ENCODE measurements at places on chromosomes 16 and 17. TPM values are rescaled to one million over a fixed set of nuclear protein-coding genes. Genes with fewer than 3 reads are reported as not detected.

- no peak for DNase-seq
Observed at GRCh38 chr17:63140255-63140654, 174.2 kb downstream of the TANC2 start.

DNA sequence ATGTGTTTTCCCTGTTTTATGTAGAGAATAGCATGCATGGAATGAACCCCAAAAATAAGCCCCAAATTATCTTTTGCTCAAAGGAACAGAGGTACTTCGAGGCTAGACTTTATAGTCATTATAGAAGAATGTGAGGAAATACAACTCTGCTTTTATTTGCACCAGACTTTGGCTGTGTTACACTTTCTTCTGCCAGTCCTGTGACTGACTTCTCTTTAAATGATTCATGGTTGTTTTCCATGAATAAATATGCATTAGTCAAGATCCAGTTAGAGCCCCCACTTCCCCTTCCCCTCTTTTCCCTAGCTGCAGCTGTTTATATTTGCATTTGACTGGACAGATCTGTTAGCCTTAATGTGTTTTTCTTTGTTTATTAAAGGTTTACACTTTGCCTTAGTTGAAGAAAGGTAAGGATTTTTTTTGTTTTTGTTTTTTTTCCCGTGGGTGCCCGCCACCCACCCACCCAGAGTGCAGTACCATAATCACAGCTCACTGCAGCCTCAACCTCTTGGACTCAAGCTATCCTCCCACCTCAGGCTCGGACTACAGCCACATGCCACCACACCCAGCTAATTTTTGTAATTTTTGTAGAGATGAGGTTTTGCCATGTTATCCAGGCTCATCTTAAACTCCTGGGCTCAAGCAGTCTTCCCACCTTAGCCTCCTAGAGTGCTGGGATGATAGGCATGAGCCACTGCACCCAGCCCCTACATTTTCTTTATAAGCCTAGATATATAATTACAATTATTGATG lies 152.6 kb downstream of the CYB561 start:
- DNase-seq, result no peak

DNA sequence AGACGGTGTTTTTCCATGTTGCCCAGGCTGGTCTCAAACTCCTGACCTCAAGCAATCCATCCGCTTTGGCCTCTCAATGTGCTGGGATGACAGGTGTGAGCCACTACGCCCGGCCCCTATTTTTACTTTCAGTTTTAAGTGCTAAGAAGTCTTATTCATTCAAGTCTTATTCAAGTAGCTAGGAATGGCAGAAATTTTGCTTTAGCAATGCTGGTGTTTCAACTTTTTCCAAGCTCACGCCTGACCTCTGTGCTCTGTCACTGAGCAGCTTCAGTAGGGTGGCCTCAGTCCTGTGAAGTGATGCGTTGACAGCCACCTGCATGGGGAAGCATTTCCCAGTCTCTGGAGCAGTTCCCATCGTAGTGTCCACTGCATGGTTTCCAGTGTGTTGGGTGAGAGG lies 12.9 kb downstream of the ZNF750 start:
- DNase-seq, result no peak

DNA sequence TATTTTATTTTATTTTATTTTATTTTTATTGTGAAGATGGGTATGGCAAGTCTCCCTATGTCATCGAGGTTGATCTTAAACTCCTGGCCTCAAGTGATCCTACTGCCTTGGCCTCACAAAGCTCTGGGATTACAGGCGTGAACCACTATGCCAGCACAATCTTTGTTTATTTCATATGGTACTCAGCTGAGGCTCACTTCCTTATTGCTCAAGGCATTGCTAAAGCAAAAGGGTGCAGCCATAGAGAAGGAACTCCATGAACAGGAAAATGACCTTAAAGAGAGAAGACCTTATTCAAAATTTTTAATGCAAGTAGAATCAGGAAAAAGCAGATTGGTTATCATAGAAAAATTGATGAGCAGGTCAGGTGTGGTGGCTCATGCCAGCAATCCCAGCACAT lies 110.6 kb upstream of the RBBP6 start:
- no peak for DNase-seq

- DNase-seq, result peak; percentile 84
Observed at GRCh38 chr17:7014995-7015958, 2.9 kb downstream of the RNASEK start.

Gene TIMP2
- 5.9 TPM for total RNA-seq

GRCh38 chr17:82802075-82802780 lies 37.6 kb downstream of the ZNF750 start:
- no peak for DNase-seq

DNA sequence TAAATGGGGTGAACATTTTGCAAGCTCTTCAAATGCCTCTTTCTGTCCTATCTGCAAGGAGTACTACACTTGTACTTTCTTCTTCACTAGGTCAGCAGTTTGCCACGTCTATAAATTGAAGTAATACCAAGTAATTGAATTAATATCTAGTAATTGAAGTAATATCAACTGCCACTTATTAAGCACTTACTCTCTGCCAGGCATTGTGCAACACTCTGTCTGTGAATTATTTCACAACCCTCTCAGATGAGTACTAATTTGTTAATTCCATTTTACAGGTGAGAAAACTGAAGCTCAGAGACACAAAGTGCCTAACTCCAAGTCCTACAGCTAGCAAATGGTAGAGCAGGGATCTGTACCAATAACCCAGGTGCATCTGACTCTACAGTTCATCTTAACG lies 4.1 kb downstream of the SDR42E1 start:
- DNase-seq, result no peak

GRCh38 chr17:80379348-80379747 lies 35.6 kb upstream of the ENDOV start:
- DNase-seq, result no peak

Gene ZDHHC1
- not detected for total RNA-seq

DNA sequence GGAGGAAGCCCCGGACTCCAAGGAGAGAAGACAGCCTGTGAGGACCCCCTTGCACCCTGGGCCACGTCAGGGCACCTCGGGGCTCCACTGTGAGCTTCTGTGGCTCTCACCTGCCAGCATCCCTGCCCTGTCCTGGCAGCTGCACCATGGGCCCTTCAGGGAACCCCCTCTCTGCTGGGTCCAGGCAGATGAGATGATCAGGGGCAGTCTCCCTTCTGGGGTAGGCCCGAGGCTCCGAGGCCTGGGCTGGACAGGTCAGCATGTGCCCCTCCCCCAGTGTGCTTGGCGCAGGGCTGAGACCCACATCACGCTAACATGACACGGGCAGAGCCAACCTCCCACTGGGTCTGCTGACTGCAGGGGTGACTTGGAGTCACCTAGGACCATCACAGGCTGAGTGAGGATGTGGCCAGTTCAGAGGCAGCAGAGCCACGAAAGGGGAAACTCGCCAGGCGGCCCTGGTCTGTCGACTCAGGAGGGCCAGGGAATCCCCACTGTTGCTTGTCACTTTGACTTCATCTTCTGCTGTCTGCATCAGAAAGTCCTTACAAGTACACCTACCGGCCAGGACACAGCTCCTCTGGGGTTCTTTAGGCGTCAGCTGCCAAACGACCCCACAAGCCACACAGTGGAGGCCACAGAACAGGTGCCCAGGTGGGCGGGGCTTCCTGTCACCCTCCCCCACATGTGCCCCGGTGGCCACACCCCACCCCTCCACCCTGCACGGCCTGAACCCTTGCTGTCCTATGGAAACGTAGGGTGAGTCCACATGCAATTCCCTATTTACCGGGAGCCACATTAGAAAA lies 2.2 kb downstream of the GALNS start:
- peak; percentile 16 for DNase-seq

DNA sequence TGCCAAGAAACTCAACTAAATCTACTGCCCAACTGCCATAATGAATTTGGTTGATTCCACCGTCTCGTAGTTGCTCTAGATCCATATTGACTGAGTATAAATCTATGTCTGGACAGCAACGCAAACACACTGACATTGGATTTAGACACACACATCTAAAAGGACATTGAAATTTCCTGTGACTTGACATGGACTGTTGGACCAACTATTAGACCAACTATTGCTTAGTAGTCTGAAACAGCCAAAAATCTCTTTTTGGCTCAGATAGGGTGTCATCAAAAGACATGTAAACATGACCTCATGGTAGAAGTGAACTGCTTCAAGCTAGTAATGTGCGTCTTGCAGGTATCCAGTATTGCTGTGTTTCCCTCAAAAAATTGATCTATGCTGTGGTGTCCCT lies 31.3 kb downstream of the KIAA0513 start:
- no peak for DNase-seq

DNA sequence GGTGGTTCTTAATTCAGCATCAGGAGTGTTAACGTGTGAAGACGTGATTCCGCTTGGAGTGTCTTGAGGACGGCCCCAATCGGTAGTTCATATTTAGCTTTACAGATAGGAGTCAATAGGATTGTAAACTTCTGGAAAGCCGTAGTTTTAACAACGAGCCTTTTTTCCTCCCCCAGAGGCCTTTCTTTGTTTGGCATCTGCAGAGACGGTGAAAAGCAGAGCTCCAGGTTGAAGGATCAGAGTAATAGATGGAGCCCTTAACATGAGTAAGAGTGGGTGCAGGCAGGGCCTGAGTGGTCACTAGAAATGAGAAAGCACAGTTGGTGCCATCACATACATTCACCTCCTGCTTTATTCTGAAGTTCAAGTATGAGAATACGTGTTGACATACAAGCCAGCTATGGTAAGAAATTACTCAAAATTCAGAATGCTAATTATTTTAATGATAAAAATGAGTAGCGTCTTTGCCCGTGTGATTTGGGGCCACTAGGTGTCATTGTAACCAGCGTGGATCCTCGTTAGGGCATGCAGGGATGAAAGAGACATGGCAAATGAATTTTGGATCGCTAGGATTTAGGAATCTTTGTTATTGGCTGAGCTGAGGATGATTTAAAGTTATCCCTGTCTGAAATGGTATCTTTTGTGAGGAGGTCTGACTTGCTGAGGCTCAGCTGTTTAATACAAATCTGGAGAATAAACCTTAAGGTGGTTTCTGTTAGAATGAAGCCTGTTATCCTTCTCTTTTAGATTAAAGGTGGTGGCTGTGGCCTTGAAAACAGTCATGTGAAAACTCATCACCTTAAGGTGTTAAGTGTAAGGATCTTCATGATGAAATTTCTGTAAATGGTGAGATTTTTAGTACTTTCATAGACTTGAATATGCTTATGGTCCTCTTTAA lies 18.6 kb downstream of the PRCD start:
- no peak for DNase-seq

GRCh38 chr16:86095906-86096485 lies 197.0 kb downstream of the IRF8 start:
- DNase-seq, result no peak

DNA sequence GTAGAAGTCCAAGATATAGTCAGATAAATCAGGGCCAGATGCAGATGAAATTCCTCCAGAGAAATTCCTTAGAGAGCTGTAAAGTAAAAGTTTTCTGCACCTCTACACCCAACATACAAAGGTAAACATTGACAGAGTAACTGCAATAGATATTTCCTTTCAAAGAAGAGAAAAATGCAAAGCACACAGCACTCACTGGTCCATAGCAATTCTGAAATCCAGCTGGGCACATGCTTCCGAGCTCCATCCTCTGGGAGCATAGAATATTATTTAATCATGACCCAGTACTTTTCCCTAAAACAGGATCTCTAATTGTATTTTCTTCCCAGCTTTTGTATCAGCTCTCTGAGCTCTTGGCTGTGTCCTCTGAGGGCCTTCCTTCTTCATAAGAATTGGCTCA lies 239.5 kb upstream of the IRX3 start:
- DNase-seq, result no peak

Gene SMTNL2
- total RNA-seq, result not detected

Gene HASPIN
- 0.28 TPM for total RNA-seq

DNA sequence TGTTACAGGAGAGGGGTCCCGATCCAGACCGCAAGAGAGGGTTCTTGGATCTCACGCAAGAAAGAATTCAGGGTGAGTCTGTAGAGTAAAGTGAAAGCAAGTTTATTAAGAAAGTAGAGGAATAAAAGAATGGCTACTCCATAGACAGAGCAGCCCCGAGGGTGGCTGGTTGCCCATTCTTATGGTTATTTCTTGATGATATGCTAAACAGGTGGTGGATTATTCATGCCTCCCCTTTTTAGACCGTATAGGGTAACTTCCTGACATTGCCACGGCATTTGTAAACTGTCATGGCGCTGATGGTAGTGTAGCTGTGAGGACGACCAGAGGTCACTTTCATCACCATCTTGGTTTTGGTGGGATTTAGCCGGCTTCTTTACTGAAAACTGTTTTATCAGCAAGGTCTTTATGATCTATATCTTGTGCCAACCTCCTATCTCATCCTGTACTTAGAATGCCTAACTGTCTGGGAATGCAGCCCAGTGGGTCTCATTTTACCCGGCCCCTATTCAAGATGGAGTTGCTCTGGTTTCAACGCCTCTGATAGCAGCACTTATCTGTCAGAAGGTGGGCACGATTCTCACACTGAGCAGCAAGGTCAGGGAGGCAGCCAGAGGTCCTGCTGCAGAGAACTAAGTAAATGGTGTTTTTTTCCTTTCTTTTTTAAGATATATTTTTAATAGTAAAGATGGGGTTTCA lies 26.5 kb upstream of the XYLT2 start:
- no peak for DNase-seq

GRCh38 chr16:67917852-67918236 lies 13.8 kb downstream of the CTRL start:
- DNase-seq, result no peak

Gene ADORA2B
- 0.23 TPM for total RNA-seq

DNA sequence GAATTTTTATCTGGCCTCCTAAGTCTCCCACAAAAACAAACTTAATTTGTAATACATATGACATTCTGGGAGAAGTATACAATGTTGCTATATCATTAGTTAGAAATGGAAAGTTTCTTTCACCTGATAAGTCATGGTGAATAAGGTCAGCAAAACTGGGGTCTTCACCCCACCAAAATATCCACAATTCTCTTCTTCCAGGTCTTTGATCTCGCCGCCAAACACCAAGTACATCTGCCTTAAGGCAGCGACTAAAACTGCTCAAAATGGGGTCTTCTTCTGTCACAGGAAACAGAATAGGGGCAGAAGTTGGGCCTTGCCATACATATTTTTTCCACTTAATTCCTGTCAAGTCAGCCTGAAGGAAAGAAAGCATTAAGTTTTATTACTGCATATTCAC lies 2.1 kb downstream of the MED13 start:
- no peak for DNase-seq

DNA sequence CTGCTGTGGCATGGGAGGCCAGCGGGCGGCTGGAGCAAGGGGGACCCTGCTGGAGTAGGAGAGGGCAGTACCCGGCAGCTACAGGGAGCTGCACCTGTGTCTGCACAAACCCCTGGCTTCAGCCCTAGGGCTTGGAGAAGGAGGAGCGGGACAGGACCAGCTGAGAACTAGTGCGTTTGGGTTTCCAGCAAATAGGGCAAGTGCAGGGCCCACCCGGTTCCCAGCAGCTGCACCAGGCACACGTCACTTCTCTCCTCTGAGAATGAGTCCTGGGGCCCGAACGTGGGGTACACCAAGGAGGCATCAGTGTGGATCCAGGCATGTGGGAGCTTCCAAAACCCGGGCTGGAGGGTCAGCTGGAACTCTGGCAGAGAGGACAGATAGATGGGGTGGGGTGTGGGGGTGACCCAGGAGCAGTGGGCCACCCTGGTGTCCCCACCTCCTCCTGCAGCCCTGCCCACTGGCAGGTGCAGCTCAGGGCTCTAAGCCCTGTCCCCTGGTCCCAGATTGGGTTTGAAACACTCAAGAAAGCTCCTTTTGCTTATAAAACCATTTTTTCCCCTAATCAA lies 5.6 kb downstream of the C16orf89 start:
- DNase-seq, result no peak
